Thymus (tissue), 14 donors: ENCODE measurements at places on chromosomes 1 and 21. TPM values are rescaled to one million over a fixed set of nuclear protein-coding genes. Genes with fewer than 3 reads are reported as not detected.

DNA sequence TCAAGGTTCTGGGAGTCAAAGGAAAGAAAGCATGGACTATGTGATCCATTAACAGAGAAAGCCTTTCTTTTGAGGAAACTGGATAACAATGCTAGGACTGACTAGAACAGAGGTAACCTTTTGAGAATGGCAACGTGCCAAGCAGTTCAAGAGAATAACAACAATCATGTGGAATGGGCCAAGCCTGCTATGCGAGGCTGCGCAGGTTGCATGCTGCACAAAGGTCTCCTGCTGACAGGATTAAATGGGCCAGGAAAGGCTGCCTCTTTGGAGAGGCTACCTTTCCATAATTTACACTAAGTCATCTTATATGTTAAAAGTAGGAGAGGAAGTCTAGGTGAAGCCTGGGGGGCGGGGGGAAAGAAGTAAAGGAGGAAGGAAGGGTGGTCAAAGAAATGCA is 5.8 kb downstream of the PCNX2 start:
- DNase-seq: no peak

GRCh38 chr1:206960676-206961386 is 9.4 kb downstream of the FCAMR start:
- DNase-seq: no peak

DNA sequence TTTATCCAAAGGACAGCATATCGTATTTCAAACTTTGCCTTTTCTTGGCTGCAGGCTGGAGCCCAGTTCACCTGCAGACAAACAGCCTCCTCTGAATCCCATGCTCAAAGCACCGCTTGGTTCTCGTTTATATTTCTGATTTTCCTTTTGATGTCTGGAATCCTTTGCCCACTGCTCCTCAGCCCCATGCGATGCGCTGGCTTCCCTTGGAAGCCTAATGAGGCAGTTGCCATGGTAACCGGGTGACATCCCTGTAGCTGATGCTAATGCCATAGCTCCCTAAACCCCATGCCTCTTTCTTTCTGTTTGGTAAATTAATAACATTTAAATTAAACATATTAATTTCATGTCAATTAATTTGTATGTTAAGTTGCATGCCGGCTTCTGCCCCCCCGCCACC is 327.1 kb downstream of the PRDM2 start:
- DNase-seq: no peak

GRCh38 chr1:148160048-148160342 is 7.9 kb upstream of the NBPF11 start:
- DNase-seq: no peak

The TNFRSF14 gene
- 233 TPM for polyA plus RNA-seq

DNA sequence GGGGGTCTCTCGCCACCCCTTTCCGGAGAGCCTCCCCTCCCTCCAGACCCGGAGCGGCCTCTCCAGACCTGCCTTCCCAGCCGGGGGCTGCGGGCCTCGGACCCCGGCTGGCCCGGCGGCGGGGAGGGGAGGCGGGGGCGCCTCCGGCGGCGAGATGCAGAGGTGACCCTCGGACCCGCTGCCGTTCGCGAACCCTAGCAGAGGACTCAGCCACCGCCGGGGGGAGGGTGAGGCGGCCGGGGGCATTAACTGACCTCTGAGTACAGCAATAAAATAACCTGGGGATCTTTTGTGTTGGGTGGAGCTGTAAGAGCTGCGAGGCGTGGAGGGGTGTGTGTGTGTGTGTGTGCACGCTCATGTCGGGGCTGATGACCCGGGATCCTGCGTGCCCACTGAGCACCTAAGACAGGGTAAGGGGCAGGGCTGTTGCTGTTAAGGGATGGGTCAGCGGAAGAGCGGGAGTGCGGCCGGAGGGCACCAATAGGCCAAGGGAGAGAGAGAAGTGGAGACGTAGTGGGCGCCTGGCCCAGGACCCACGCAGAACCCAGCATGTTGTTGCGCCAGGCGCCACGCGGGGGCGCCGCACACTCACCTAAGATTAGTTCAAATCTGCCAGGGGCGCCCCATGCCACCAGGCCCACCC is 6.3 kb downstream of the HAPLN2 start:
- DNase-seq: peak; percentile 61

DNA sequence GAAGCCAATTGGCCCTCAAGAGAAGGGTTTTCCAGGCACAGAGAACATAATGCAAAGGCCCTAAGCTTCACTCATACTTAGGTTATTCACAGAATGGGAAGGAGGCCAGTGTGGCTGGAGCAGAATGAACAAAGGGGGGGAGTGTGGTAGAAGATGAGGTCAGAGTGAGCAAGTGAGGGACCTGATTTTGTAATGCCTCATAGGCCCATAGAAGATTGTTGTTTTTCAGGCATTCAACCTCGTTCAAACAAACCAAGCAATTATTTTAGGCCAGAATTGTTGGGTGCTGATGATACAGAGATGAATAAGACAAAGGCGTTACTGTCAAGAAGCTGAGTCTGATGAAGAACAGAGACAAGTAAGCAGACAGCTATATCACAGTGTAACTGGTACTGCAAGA is 54.5 kb upstream of the RAP1A start:
- no peak for DNase-seq

DNA sequence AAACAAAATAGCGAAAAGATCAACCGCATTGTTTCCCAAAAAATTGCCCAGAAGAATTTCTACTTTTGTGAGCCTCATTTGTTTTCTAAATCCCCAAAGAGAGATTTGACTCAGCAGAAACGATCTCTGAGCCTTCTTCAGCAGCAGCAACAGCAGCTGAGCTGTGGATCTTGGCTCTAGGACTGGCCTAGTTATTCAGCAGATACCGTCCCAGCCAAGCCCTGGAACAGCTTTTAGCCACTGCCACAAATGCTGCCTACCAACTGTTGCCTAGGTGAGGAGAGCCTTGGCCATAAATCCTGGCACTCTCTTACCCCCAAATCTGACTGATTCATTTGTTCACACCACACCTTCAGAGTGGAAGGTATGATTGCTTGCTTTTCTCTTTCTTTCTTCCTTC is 320.1 kb downstream of the TGFB2 start:
- DNase-seq: no peak

The LCE1A gene
- 1.0 TPM for polyA plus RNA-seq

The GJC2 gene
- polyA plus RNA-seq: 1.2 TPM

The FCAMR gene
- 0.43 TPM for polyA plus RNA-seq

The FCRL1 gene
- polyA plus RNA-seq: 4.0 TPM

The ARHGEF16 gene
- polyA plus RNA-seq: 2.3 TPM

The RNASEL gene
- 8.4 TPM for polyA plus RNA-seq

The LRP8 gene
- polyA plus RNA-seq: 1.7 TPM

DNA sequence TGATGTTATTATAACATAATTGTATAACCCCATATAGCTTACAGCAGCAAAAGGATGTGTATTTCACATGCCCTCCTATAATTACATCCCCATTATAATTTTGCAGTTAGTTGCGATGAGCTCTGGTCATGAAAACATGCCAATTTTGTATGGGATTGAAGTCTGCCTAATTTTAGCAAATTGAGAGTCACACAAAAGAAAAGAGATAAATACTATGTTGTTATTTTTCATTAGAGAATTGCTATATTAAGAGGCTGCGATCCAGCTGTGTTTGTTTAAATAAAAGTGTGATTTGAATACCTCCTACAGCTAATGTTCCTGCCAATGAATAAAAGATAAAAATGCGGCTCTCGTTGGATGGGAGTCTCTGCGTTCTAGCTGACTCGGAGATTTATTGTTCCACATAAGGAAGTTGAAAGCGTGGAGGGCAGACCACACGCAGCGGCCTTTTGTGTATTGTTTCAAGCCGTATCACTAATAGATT is 461.0 kb upstream of the NFIA start:
- no peak for DNase-seq

GRCh38 chr1:3129133-3129490 is 60.1 kb downstream of the PRDM16 start:
- no peak for DNase-seq

DNA sequence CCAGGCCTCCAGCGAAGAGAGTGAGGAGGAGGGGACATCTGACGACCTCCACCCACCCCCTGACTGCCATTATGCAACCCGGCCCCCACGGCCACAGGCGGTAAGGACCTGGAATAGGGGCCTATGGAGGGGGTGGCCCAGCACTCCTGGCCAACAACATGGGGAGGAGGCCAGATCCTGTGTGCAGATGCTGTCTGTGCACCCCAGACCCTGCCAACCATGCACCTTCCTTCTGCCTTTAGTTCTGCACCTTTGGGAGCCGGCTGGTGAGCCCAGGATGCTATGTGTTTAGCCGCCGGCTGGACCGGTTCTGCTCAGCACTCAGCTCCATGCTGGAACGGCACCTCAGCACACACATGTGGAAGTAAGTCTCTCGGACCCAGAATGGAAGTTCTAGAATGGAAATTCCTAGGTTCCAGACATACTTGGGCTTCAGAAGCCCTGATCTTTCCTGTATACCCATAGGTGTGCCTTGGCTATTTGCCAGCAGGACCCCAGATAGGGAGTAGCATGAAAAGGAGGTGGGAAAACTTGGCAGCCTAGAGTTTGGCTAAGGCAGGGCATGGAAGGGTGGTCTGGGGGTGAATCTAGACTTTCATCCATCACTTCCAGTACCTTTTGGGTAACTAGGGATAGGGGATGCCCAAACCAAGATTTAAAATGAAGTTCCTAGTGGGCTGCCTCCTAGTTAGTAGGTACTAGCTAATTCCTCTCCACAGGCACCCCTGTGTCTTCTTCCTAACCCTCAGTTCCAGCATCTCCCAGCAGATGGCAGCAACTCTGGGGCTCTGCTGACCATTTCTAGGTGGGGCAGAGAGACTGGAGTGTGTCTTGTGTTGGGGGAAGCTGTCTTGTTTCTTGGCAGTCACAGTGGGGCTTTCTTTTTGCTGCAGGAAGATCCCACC is 3.6 kb upstream of the CYB561D1 start:
- peak; percentile 55 for DNase-seq

- no peak for DNase-seq
Observed at GRCh38 chr1:217453816-217454215, 177.1 kb downstream of the GPATCH2 start.

- no peak for DNase-seq
Observed at GRCh38 chr1:72013161-72013560, 269.2 kb downstream of the NEGR1 start.

The C1orf146 gene
- not detected for polyA plus RNA-seq

DNA sequence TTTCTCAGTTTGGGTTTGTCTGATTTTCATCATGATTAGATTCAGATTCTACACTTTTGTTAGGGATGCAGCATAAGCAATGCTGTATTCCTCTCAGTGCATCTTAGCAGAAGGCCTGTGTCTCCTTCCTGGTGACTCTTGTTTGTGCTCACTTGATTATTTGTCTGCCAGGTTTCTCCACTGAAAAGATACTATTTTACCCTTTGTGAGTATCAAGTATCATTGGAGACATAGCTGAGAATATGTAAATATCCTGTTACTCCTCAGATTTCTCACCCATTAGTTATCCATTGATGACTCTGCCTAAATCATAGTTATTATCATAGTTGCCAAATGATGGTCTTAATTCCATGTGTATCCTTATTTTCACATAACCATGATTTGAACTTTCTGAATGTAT is 148.5 kb downstream of the POU2F1 start:
- no peak for DNase-seq

The NUDC gene
- polyA plus RNA-seq: 48.1 TPM

DNA sequence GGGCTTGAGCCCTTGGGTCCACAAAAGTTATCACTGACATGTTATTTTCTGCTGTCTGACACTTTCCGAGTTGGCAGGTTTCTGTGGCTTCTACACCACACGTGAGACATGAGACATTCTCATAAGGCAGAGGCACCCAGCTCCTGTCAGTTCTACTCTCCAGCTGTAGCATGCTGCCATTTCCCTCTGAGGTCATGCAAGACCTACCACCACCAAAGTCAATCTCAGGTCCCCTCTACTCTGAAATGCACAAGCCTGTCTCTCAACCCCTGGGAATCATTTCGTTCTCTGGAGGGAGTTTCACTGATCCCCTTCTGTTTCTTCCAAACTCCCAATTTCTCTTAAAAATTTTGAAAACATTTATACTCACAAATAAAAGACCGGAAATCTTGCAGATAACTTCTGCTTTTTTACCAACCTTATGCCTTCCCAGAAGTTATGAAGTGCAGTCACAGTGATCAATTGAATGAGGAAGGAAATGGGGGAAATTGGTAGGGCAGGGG is 39.5 kb upstream of the CR2 start:
- peak; percentile 4 for DNase-seq

GRCh38 chr1:231842441-231842840 is 215.9 kb downstream of the DISC1 start:
- DNase-seq: no peak

The LEFTY1 gene
- 1.2 TPM for polyA plus RNA-seq

DNA sequence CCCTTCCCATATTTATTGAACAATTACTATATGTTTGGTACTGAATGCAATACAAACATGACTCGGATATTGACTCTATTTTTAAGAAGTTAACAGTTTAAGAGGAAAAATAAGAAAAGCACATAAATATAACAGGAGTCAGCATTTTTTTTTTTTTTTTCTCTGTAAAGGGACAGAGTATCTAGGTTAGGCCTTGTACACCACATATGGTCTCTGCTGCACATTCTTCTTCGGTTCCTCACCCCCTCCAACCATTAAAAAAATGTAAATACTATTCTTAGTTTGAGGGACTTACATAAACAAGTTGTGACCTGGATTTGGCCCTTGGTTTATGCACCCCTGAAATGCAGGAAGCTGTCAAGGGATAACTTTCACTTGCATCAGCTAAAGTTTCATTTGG is 40.4 kb downstream of the PHC2 start:
- no peak for DNase-seq

The ATP1A2 gene
- 1.3 TPM for polyA plus RNA-seq

GRCh38 chr1:16614361-16615252 is 1.2 kb upstream of the NBPF1 start:
- DNase-seq: no peak

GRCh38 chr1:114927401-114927800 is 72.7 kb downstream of the SYCP1 start:
- no peak for DNase-seq

DNA sequence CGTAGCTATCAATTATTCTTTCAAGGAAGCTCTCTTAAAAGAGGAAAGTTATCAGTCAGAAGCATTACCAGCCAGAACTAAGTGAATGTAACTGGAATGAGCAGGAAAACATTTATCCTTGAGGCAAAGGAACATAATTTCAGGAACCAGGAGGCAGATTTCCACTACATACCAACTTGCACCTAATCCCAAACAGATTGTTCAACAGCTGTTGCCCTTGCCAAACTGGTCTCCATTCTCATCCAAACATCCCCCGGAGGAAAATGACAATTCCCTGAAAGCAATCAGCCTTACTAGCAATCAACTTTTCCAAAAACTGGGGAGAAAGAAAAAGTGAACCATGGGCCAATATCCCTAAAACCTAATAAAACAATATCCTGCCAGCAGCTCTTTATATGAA is 35.0 kb downstream of the ENAH start:
- no peak for DNase-seq

The RPL5 gene
- 2,759 TPM for polyA plus RNA-seq

DNA sequence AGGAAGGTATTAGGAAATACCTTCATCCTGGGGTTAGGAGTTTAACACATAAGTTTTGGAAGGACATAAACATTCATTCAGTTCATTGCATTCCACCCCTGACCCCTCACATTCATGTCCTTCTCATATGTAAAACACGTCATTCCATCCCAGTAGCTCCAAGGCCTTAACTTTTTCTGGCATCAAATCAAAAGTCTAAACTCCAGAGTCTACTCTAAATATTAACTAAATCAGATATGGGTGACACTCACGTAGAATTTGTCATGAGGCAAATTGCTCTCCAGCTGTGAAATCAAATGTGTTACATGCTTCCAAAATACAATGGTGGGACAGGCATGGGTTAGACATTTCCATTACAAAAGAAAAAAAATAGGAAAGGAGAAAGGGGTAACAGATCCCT is 298.2 kb upstream of the LRRC7 start:
- DNase-seq: no peak

- DNase-seq: no peak
Observed at GRCh38 chr1:3433076-3433475, 21.4 kb upstream of the ARHGEF16 start.

GRCh38 chr1:10530281-10530740 is 55.6 kb downstream of the PEX14 start:
- no peak for DNase-seq
